Amniotic epithelial cell (primary cell): ENCODE measurements at places on chromosomes 7 and 10.

DNA sequence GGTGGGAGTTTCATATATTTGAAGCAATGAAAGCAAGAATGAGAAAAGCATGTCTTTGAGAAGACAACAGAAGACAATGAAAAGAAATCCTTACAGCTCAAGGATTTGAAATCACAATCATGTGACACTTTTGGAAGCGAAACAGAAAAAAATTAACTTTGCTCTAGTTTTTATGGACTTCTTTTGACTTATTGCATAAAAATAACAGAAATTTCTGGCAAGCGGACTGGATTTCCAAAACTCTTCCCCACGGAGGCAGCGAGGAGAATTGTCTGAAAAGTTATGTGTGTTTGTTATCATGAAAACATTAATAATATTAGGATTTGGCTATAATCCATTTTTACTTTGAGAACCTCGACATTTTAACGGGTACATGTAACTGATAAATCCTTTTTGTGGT is 223.3 kb downstream of the LRMDA start:
- DNase-seq, result no peak

- no peak for DNase-seq
These were observed at the start of gene TBATA for GRCh38 chr10:70785190-70785589. Gene TBATA, minus strand, starts transcription at chr10:70785377. Its CDS starts 1,998 bp downstream, at chr10:70783379.

DNA sequence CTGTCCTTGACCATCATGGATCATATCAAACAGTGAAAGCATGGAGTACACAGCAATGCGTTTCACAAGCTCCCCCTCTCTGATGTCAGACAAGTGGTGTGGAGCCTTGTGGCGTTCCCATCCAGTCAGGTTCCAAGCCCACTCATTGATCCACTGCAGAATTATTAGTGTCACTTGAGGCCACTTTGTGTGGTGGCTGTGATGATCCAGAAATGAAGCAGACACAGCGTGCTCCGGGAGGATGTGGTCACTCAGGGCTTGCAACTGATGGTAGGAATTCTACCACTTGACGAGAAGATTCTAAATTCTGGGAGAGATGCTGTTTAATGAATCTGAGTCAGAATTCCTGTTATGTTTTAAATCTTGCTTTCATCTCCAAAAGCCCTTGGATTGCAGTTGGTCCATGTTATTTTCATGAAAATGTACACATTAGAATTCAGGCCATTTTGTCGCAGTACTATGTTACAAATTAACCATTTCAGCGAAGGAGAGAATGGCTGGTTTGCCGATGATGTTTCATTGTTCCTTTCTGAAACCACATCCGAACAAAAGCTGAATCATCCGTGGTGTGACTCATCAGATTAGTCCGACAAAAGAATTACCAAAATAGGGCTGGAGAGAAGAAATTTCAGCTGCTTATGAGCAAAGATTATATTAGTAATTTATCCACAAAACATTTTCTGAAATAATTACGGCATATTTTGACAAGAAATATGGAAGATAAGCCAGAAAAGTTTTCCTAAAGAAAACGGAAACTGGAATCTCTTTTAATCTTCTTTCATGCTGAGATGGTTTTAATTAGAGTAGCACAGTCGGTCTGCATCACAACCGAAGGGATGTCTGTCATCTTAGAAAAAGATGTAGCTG is 48.1 kb downstream of the INSYN2A start:
- peak; percentile 78 for DNase-seq

- DNase-seq, result peak; percentile 99
These were observed 391.4 kb downstream of the NRG3 start for GRCh38 chr10:82266438-82266837.

GRCh38 chr10:103820101-103821062 is 35.0 kb downstream of the SH3PXD2A start:
- DNase-seq, result no peak

DNA sequence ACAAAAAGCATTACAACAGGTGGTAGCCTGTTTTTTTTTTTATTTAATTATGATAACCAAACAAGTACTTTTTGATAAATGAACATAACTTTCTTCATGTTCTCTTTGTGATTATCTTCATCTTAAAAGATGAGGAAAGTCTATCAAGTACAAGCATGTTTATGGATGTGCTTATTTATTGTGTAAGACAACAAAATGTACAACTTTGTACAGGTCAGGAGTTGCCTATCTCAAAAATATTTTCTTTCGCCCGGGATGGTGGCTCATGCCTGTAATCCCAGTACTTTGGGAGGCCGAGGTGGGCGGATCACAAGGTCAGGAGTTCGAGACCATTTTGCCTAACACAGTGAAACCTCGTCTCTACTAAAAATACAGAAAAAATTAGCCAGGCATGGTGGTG is 17.0 kb downstream of the MPP7 start:
- DNase-seq, result no peak

GRCh38 chr7:17234030-17234397 is 64.4 kb upstream of the AHR start:
- peak; percentile 21 for DNase-seq

DNA sequence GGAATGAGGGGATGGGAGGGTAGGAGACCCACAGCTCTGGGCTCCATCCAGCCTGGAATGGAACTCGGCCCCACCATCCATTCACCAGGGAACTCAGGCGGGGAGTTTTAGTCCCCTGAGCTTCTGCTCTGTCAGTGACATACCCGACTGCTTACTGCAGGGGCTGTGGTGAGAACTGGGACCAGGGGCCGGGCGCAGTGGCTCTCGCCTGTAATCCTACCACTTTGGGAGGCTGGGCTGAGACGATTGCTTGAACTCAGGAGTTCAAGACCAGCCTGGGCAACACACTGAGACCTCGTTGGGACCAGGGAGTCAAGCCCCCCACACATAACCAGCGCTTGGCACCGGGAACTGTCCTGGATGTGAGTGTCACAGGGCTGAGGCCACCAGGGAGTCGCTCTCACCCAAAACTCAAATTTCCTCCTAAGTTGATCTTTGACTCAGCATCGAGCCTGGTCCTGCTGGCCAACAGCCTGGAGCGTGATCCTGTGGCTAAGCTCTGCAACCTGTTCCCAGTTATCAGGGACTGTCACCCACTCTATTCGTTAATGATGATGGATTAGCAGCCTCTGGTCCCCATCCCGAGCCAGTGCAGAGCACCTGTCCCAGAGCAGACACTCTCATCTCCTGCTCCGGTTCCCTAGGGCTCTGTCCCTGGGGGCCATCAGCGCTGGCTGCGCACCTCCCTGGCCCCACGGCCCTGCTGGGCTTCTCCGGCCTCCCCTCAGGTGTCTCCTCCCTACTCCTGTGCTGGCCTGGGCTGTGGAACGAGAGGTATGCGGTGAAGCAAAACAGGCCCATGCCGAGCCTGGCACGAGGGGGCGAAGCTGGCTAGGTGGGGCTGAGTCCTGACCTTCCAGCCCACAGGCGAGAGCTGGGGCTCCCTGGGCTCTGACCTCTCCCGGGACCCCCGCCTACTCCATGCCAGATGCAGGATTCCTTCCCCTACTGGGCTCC is 902 bp upstream of the CLDN15 start:
- peak; percentile 80 for DNase-seq

DNA sequence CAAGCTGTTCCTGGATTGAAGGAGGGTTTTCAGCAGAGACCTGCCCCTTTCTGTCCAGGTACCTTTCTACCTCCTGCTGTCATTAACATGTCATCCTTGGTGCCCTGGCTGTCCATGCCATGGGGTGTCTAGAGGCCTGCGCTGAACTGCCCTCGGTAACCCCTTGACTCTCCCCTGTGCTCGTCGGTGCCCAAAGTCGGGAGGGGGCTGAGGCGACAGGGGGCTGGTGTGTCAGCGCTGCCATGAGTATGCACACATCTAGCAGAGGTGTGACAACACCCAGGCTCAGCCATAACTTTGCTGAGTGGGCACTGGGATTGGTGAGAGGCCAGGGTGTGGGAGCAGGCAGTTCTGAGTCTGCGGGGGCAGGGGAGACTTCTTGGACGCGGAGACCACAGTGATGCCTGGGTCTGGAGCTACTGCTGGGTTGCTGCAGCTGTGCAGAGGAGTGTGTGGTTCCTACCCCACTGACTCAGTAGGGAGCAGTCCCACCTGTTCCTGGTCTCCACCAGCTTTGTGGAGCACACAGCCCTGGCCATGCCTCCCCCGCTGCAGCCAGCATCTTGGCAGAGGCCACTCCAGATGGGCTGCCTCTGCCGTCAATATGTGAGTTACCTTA is 376.2 kb upstream of the SEMA3C start:
- no peak for DNase-seq

GRCh38 chr10:60828489-60828852 is 50.2 kb downstream of the CDK1 start:
- DNase-seq, result peak; percentile 59

GRCh38 chr10:68074031-68074774 is 880 bp downstream of the HERC4 start:
- peak; percentile 45 for DNase-seq

DNA sequence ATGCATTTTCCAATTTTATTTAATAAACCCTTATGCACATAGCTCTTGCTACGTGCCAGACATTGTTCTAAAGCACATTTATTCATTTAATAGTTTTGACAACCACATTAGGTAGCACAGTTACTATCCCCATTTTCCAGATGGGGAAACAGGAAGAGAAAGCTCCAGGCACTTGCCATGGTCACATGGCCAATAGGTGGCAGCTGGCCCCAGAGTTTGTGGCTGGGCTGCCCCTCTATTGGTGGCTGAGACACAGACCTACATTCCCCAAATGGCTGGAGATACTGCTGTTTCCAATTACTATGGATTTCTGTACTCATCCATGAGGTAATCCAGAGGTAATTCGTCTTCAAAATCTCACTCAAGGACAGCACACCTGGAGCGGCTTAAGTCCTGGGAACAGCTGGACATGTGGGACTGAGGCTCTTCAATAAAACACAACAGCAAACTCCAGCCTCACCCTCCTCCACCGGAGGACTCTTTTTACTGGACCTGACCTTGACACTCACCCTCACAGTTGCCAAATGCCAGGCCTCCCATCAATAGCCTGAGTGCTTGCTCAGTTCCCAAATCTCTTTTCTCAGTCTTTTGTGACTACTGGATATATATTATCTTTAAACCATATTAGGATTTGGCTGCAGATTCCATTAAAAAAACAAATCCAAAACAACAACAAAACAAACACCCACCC is 106.1 kb downstream of the CLEC2L start:
- no peak for DNase-seq
